ENCODE measurements at places on chromosomes 7 and 10.

GRCh38 chr7:157446322-157446721 is 109.5 kb downstream of the DNAJB6 start:
- no peak for DNase-seq

DNA sequence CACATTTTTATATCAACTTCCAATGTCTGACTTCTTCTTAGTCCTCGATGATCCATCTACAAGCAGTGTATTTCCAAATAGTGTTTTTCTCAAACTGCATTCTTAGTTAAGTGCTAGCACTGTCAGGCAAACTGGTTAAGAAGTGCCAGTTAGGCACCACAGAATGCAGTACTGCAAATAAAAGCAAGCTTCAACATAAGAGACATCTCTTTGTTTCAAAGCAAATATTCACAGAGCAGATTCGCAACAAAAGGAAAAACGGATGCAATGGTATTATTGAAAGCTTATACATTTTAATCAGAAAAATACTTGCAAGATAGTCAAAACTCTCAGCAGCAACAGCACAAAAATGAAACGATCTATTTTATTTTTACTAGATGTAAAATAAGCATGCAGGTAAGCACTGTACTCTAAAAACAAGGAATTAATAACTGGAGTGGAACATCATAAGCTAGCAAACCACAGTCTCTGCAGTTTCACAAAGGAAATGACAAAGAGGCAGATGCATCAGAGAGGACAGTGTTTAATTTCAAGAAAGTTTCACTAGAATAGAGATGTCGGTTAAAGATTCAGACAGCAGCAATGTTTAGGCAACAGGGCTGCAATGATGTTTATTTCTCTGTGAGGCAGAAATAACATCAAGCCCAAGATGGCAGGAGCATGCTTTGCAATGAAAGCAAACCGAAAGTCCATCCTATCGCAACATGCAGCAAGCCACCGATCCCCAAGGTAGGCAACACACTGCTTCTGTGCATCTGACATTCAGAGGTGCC is 82.0 kb downstream of the FGFR2 start:
- no peak for DNase-seq

GRCh38 chr7:83876593-83876992 is 227.7 kb upstream of the SEMA3E start:
- no peak for DNase-seq

- no peak for DNase-seq
These were observed 223.5 kb downstream of the DNAJB6 start for GRCh38 chr7:157560258-157560654.

DNA sequence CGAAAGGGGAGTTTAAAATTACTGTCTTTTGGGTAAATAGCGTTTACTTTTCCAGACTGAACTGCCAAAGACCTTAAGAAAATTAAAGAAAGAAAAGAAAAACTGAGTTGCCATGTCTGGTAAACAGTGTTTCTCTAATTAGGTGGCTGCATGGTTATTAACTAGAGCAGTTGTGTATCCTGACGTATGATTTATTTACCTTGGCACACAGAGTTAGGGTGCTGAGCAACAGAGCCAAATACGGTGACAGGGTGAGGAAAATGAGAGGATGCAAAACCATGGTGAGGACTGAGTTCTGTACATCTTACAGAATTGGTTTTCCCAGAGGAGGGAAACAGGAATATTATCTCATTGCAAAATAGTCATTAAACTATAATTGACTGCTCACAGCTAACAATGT is 546.4 kb upstream of the FZD8 start:
- no peak for DNase-seq

GRCh38 chr10:89221919-89222318 is 14.8 kb upstream of the CH25H start:
- no peak for DNase-seq

DNA sequence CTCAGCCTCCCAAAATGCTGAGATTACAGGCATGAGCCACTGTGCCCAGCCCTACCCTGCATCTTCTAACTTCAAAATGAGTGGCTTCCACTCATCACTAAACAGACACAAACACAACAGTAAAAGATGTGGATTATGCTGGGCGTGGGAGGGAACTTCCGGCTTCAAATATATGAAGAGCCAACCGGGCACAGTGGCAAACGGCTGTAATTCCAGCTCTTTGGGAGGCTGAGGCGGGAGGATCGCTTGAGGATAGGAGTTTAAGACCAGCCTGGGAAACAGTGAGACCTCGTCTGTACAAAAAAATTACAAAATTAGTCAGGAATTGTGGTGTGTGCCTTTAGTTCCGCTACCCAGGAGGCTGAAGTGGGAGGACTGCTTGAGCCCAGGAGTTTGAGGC is 92.2 kb upstream of the GNA12 start:
- DNase-seq = no peak

GRCh38 chr10:2463316-2463715 is 604.0 kb upstream of the PFKP start:
- DNase-seq = no peak

DNA sequence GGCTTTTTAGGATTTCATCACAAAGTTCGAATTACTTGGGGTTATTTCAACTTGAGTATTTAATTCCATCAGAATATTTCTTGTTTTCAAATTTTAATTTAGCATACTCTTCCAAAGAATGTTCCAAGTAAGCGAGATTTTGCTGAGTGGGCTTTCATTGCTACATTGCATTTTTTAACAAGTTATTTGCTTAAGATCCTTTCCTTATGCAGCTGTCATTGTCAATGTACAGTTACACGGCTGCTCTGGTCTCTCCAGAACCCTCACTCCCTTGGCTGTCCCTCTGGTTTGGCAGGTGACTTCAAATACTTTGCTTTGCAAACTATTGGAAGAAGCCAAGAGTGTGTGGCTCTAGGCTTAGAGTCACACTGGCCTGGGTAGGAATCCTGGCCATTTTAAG is 80.0 kb downstream of the CFAP58 start:
- no peak for DNase-seq

DNA sequence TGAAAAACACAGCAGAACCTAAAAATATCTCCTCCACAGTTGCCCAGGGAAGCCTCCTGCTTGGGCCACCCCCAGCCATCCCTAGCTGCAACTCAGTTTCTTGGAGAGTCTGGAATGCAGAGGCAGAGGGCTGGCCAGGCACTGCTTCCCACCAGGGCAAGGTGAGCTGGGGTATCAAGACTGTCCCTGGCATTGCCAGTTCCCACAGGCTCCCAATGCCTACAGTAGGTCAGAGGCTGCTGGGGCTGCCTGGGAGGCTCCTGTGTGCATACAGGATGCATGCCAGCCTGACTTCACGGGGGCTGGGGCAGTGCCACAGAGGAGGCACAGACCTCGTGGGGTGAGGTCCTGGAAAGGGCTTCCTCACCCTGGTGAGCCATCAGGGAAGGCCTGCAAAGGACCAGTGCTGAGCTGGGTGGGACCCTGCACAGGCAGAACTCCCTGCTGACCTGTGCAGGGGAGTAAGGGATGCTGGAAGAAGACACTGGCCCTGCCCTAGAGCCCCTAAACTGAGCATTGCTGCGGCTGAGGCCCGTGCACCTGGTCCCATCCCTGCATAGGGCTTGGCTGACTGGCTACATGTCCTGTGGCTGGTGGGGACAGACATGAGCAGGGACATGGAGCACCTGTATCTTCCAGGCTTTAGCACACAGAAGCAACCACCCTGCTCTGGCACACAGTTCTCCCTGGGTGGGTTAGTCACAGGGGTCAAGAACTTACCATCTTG is 121.9 kb upstream of the RET start:
- DNase-seq = no peak

- no peak for DNase-seq
These were observed 38.0 kb downstream of the EGFR start for GRCh38 chr7:55056577-55057480.

DNA sequence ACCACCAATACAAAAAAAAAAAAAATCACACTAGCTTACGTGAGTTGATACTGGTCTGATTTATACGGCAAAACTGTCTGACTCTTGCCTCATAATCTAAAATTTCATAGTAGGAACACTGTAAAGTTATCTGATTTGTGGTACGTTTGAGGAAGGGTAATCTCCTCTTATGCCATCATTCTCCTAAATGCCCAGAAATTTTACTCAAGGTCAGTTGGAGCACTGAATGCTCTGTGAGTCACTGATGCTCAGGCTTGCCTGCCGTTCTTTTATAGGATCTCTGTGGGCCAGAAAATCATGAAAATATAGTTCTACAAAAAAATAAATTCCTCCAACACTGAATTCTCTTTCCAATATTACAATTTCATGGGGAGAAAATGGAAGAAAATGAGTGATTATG is 135.7 kb downstream of the PDE1C start:
- DNase-seq = peak; percentile 21

GRCh38 chr10:13346283-13347042 is 1.6 kb downstream of the SEPHS1 start:
- no peak for DNase-seq

DNA sequence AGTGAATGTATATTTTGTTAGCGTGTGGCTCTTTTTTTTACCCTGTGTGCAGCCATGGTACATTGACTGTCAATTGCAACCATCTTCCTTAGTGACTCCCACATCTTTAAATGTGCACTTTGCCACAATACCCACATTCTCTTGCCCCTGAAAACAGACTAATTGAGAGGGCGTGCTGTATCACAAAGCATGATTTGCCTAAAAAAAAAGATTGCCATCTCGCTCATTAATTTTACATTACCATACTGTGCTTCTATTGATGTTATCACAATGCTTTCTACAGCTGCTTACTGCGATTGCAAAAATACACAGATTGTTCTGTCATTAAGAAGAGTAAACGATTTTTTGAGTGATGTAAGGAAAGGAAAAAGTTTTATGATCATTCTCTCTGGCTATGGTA is 613.1 kb upstream of the NRP1 start:
- DNase-seq = no peak

DNA sequence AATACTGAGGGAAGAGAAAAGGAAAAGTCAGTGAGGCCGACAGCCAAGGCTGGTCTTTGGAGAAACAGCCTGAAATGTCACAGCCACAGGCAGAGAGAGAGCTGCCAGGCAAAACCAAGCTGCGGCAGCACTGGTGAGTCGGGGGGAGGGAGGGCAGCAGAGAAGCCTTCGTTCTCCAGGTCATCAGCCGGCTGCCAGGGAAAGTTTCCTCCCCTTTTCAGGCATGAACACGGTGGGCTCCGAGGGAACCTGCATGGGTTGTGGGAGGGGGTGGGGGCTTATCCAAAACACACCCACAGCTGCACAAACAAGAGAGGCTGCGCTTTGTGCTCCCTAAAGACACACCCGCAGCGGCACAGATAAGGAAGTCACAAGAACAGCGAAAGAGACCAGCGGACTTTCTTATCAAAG is 62.3 kb upstream of the NKX6-2 start:
- DNase-seq = no peak

- no peak for DNase-seq
These were observed 24.9 kb upstream of the PFKFB3 start for GRCh38 chr10:6177880-6178281.

- no peak for DNase-seq
These were observed 1.6 kb upstream of the GSTO1 start for GRCh38 chr10:104253106-104253505.

- DNase-seq = no peak
These were observed 489.2 kb upstream of the KCND2 start for GRCh38 chr7:119783799-119784198.

DNA sequence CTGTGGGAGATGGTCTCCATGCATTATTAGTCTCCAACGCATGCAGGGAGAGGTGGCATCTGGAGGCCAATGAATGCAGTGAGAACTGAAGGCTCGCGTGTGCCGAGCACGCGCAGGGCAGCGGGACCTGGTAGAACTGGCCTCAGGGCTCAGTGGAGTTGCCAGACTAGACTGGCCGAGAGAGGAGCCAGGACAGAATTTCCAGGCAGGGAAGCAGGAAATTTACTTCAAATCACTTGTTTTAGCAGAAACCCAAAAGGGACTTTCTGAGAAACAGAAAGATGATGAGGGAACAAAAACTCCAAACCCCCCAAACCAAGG is 311.0 kb upstream of the IMMP2L start:
- DNase-seq = no peak

- no peak for DNase-seq
These were observed 1.6 kb downstream of the ADCK2 start for GRCh38 chr7:140674356-140674800.

DNA sequence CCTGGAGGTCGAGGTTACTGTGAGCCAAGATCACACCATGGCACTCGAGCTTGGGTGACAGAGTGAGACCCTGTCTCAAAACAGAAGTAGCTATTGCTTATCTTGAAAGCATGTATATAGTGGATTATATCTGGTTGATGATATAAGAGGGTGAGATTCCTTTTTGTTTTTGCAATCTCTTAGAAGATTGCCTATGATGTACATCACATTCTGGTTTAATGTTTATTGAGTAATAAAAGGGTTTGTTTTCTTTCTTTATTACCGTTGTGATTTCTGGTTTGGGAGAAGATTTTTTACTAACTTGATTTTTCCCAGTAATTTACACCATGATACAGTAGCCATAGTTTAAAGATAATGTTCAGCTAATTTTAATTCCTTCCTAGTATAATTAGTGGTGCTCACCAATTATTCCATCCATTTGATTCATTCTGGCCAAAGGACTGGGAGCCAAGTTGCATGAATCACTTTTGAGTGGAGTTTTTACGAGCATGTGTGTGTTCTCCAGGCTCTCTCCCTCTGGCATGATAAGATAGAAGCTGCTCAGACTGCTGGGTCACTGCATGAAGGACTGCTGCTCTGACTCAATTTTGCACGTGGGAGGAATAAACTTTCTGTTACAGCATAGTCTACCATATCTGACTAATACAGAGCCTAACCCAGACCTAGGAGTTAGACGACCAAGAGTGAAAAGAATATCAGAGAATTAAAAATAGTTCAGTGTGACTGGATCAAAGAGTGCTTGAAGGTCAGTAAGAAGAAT is 13.5 kb upstream of the TSPAN13 start:
- peak; percentile 82 for DNase-seq

GRCh38 chr10:73876971-73877370 is 2.6 kb upstream of the CAMK2G start:
- no peak for DNase-seq

DNA sequence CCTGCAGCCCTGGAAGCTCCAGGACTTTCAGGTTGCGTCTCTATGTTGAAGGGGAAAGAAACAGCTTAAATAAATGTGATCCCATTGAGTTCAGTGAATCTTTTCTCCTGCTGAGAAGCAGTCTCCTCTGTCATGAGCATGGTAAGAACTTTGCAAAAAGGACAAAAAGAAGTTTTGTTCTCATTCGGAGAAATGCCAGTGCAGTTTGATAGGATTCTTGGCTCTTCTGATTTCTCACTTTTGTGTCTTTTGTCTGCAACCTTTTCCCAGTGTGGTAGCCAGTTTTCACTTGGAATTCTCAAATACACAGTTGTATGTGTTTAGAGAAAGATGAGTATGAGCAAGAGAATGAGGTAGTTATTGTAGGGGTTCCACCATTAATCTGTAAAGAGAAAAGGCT is 64.3 kb downstream of the AP3M1 start:
- no peak for DNase-seq

GRCh38 chr10:73623056-73623455 is 18.2 kb downstream of the MYOZ1 start:
- DNase-seq = no peak

DNA sequence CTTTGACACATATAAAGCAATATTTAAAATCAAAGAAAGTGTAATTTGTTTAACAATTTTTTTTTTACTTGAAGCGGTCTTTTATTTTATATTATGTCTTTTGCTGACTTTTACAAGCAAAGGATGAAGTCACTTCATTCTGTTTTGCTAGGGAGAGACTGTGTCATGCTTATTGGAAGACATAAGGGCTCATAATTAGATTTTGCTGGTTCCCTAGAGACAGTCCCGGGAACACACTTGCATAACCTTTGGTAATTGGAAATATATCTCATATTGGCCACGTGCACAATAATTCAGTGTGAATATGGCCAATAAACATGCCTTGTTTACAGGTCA is 448 bp upstream of the NET1 start:
- no peak for DNase-seq

- no peak for DNase-seq
These were observed 16.6 kb upstream of the FGFR2 start for GRCh38 chr10:121614613-121615434.

Measured in HTR-8/SVneo (cell line).